Activated T-helper 2 cell treated with anti-CD3 and anti-CD28 coated beads, Interferon-gamma antibody, Interleukin-2, Interleukin-4, amounts not matched to agents 10 μg/mL and 5 μg/mL and 100 μg/mL, durations not matched to agents 14 hours and 24 hours and 36 hours (primary cell): ENCODE measurements at places on chromosomes 16 and 17. TPM values are rescaled to one million over a fixed set of nuclear protein-coding genes. Genes with fewer than 3 reads are reported as not detected.

KCTD19 gene
- 0.87 and 1.2 TPM in 2 replicates for total RNA-seq

CDH8 gene
- total RNA-seq = not detected in 2 replicates

VAC14 gene
- 30.9 and 34.8 TPM in 2 replicates for total RNA-seq

ULK2 gene
- total RNA-seq = 12.3 and 13.1 TPM in 2 replicates

CDH3 gene
- total RNA-seq = 0.23 and 0.75 TPM in 2 replicates

ACOX1 gene
- 29.4 and 30.6 TPM in 2 replicates for total RNA-seq

POLR2A gene
- total RNA-seq = 247 and 261 TPM in 2 replicates

PRR29 gene
- 0.14 and 0.18 TPM in 2 replicates for total RNA-seq

C16orf96 gene
- total RNA-seq = 0.05 TPM in 1 of 2 replicates, not detected in the other

TBC1D3E gene
- total RNA-seq = not detected in 2 replicates

TPSAB1 gene
- total RNA-seq = not detected in 2 replicates

PLK1 gene
- 71.6 and 75.3 TPM in 2 replicates for total RNA-seq

CPNE7 gene
- 19.8 and 25.7 TPM in 2 replicates for total RNA-seq

CXCL16 gene
- 1.8 and 2.3 TPM in 2 replicates for total RNA-seq

BLMH gene
- total RNA-seq = 68.9 and 72.2 TPM in 2 replicates

EEF2KMT gene
- 21.7 and 23.9 TPM in 2 replicates for total RNA-seq

HERPUD1 gene
- 172 and 175 TPM in 2 replicates for total RNA-seq

ALG1 gene
- total RNA-seq = 29.4 and 35.0 TPM in 2 replicates

ZFP3 gene
- total RNA-seq = 1.4 and 1.9 TPM in 2 replicates

HBA1 gene
- total RNA-seq = 0.55 TPM in 1 of 2 replicates, not detected in the other

KLHL11 gene
- total RNA-seq = 44.3 and 46.0 TPM in 2 replicates

DNASE1L2 gene
- total RNA-seq = 1.7 and 2.2 TPM in 2 replicates

SRCIN1 gene
- 0.14 and 0.16 TPM in 2 replicates for total RNA-seq

OTOA gene
- 0.07 TPM in 1 of 2 replicates, not detected in the other for total RNA-seq

TBX6 gene
- 2.7 and 2.9 TPM in 2 replicates for total RNA-seq

NGFR gene
- total RNA-seq = 0.14 and 0.18 TPM in 2 replicates

TUBB3 gene
- total RNA-seq = 2.9 and 3.7 TPM in 2 replicates

HSD17B2 gene
- total RNA-seq = not detected in 2 replicates

BLTP2 gene
- 196 and 213 TPM in 2 replicates for total RNA-seq

SKAP1 gene
- total RNA-seq = 60.5 and 67.9 TPM in 2 replicates
